ENCODE measurements at places on chromosomes 13 and 19. TPM values are rescaled to one million over a fixed set of nuclear protein-coding genes. Genes with fewer than 3 reads are reported as not detected.

DNA sequence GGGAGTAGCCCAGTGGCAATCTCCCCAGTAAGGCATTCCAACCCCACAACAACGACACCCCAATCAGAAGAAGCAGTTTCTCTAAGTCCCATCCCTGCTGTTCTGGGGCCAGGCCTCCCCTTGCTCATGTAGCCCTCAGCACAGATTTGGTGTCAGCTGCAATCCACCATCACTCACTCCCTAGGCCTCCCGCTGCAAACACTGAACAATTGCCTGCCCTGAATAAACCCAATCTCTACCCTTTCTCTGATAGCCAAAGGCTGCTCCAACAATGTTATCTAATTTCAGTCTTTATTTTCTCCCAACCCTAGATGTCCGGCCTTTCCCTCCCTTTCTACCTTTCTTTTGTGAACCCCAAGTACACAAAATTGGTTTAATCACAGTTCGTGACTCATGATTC, 5.6 kb upstream of the SOX21 start:
- H3K27me3 ChIP-seq = peaks cover 33% of the 10 kb centered on the region
- no peak overlapping the region for H3K4me3 ChIP-seq
- H3K36me3 ChIP-seq = no peaks in the 10 kb centered on the region
- no peak for DNase-seq
- H3K4me1 ChIP-seq = peaks cover 3% of the 10 kb centered on the region

GRCh38 chr13:82947191-82947621, 935.1 kb downstream of the SLITRK1 start:
- no peaks in the 10 kb centered on the region for H3K27me3 ChIP-seq
- no peaks in the 10 kb centered on the region for H3K36me3 ChIP-seq
- no peaks in the 10 kb centered on the region for H3K4me1 ChIP-seq

GRCh38 chr19:4715529-4716221, 8.0 kb downstream of the DPP9 start:
- no peaks in the 10 kb centered on the region for H3K4me1 ChIP-seq
- H3K27ac ChIP-seq = no peak overlapping the region
- no peak overlapping the region for H3K4me3 ChIP-seq
- no peaks in the 10 kb centered on the region for H3K27me3 ChIP-seq

DNA sequence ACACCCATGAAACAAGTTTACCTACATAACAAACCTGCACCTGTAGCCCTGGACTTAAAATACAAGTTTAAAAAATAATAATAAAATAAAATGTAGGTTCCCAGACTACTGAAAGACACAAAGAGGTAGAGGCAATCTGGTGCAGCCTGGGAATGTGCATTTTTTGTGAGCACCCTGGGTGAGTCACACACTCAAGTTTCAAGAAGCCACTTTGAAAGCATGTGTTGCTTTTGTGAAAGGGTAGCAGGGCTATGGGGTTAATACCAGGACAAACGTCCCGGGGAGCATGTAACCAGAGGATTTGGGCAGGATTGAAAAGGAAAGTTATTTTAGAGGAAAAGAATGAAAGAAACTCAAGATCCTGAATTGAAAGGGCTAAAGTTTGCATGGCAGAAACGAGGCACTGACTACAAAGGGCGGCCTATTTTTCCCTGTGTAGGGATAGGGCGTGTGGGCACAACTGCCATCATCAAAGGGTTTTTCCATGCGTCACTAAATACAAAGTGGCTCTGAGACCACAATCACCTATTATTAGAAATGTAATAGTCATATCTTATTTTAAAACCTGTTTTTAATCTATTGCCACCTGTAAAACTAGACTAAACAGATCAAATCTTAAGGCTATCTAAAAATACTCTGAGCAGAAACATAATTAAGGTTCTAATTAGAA, 314.9 kb downstream of the COG6 start:
- no peak for DNase-seq
- H3K36me3 ChIP-seq = no peaks in the 10 kb centered on the region
- peaks cover 4% of the 10 kb centered on the region for H3K4me1 ChIP-seq
- H3K4me3 ChIP-seq = no peak overlapping the region

ZNF223 gene
- 7.4 TPM for total RNA-seq

C1QTNF9 gene
- total RNA-seq = 3.5 TPM

STARD13 gene
- 25.3 TPM for total RNA-seq
